ENCODE measurements at places on chromosomes 1 and 21. TPM values are rescaled to one million over a fixed set of nuclear protein-coding genes. Genes with fewer than 3 reads are reported as not detected.

The GPR37L1 gene
- total RNA-seq = not detected

The TEX38 gene
- not detected for total RNA-seq

The LAPTM5 gene
- 0.44 TPM for total RNA-seq

The FCRL4 gene
- not detected for total RNA-seq

The TRIM67 gene
- under 0.01 TPM for total RNA-seq

The GREM2 gene
- 6.8 TPM for total RNA-seq

The MAP3K7CL gene
- 50.9 TPM for total RNA-seq

The CELA3A gene
- total RNA-seq = not detected

The NR1I3 gene
- total RNA-seq = not detected

The CFHR4 gene
- total RNA-seq = not detected

The LAX1 gene
- total RNA-seq = not detected

The ZZZ3 gene
- total RNA-seq = 61.7 TPM

The DCDC2B gene
- not detected for total RNA-seq

The FAM177B gene
- total RNA-seq = not detected

The TPTE gene
- total RNA-seq = not detected

The DMRTB1 gene
- total RNA-seq = not detected

The HIPK1 gene
- total RNA-seq = 22.6 TPM

The CLDN19 gene
- not detected for total RNA-seq

The RIMKLA gene
- not detected for total RNA-seq

The SNAPIN gene
- total RNA-seq = 63.5 TPM

The TSPAN2 gene
- total RNA-seq = 0.12 TPM

The AK2 gene
- 87.7 TPM for total RNA-seq

The LCA5L gene
- total RNA-seq = 1.3 TPM
